ENCODE measurements at places on chromosomes 16 and 17.

DNA sequence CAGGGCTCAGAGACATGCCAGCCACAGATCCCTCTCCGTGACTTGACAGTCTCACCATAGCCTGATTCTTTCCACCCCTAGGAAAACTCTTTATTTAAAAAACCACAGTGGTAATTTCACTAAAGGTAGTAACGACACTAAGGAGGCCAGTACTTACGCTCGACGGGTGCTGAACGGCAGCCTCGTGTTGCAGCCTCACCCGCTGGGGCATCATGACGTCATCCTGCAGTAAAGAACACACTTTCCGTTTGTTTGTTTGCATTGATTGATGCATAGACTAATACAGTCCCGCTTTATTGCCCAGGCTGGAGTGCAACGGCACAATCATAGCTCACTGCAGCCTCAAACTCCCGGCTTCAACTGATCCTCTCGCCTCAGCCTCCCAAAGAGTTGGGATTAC lies 65.1 kb upstream of the METRNL start:
- DNase-seq = no peak

GRCh38 chr16:88703486-88704309 lies 2.5 kb downstream of the RNF166 start:
- peak; percentile 85 for DNase-seq

DNA sequence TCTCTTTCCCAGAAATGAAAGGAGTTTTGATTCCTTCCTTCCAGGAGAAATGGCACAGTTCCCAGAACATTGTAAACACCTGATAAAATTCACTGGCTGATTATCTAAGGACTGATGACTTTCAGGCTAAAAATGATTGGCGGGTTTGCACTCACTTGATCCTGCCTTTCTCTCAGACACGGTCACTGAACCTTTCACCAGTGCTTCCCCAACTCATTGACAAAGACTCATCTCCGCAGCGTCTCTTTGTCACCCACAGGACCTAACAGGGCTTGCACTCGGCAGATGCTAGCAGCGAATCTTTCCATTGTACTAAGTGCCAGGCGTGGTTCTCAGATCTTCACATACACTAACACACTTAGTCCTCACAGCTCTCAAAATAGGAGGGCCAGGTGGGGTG lies 7.3 kb upstream of the DHRS7C start:
- no peak for DNase-seq

- no peak for DNase-seq
These were observed 138.9 kb upstream of the CA10 start for GRCh38 chr17:52297230-52298010.

DNA sequence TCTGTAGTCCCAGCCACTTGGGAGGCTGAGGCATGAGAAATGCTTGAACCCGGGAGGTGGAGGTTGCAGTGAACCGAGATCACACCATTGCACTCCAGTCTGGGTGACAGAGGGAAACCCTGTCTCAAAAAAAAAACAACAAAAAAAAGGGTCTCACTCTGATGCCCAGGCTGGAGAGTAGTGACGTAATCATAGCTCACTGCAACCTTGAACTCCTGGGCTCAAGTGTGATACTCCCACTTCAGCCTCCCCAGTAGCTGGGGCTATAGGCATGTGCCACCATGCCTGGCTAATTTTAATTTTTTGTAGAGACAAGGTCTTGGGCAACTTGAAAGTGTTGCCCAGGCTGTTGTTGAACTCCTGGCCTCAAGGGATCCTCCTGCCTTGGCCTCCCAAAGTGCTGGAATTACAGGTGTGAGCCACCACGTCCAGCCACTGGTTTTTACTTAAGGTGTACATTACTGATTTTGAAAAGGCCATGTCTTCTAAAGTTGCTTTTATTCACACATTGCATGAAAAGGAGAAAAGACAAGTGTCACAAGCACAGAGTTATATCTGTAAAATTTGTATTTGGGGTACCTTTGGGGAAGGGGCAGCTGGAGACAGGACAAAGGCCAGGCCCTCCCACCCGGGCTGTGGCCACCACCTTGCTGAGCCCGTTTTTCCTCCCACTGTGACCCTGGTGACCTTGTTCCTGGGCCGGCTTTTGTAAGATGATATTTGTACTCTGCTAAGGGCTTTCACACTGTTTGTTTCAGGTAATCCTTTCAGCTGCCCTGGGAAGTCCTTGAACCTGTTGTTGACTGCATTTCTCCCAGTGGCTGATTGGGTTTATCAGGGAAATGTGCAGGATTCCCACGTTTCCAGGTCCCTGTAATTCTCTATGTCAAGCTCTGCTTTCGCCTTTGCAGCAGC lies 11.5 kb downstream of the GPT2 start:
- DNase-seq = no peak

DNA sequence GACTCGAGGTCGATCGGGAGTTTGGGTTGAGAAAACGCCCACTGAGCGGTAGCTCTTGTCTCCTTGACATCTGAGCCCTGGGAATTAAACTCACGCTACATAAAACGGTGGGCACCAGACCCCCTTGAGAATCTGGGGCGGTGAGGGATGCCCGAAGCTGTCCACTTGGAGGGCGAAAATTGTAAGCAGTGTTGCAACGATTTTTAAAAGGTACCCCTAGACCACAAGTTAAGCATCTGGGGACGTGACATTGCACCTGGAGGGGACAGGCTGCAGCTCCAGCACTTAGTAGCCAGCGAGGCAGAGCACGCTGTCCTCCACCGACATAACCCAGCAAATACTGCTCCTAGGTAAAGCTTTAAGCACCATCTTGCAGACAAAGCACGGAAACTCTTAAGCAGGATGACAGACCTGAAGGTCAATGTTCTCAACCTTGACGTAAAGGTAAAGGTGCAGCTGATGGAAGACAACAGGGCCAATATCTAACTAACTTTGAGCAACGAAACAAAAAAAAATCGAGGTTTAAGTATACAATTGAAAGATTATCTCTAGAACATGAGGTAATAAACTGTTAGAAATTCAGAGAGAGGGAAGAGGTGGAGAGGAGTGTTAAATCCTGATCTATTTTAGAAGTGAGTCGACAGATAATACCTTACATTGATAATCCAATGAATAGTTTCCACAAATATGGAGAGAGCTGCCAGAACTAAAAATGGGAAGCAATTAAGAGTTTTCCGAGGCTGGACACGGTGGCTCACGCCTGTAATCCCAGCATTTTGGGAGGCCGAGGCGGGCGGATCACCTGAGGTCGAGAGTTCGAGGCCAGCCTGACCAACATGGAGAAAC lies 921 bp upstream of the CDR2 start:
- DNase-seq = no peak

DNA sequence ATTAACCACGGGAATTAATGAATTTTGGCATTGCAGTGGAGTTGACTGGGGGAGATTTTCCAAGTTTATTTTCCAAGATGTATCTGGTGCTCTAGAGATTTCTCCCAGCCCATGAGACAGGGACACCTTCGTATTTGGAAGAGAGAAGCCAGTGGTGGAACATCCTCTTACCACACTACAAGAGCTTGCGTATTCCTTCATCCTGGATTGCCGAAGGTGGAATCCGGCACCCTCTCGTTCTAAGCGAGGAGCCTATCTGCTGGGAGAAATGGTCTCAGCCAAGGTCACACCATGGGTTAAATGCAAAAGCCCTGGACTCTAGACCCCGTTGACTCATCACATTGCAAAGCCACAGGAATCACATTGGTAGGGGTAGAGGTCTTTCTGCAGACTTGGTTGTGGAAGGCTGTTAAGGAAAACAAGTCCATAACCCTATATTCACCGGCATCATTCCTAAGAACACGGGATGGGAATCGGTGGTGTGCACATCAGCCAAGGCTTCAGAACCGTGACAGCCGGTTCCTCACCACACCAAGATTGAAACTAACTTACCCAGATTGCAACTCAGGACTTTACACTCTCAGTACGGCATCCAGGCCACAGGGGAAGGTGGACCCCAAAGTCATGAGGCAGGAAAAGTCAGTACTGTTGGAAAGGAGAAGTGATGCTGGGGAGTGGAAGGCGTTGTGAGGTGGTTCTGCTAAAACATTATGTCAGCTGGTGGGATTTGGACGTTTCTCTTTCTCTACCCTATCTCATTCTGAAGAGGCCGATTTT lies 259.8 kb downstream of the CPPED1 start:
- DNase-seq = no peak

DNA sequence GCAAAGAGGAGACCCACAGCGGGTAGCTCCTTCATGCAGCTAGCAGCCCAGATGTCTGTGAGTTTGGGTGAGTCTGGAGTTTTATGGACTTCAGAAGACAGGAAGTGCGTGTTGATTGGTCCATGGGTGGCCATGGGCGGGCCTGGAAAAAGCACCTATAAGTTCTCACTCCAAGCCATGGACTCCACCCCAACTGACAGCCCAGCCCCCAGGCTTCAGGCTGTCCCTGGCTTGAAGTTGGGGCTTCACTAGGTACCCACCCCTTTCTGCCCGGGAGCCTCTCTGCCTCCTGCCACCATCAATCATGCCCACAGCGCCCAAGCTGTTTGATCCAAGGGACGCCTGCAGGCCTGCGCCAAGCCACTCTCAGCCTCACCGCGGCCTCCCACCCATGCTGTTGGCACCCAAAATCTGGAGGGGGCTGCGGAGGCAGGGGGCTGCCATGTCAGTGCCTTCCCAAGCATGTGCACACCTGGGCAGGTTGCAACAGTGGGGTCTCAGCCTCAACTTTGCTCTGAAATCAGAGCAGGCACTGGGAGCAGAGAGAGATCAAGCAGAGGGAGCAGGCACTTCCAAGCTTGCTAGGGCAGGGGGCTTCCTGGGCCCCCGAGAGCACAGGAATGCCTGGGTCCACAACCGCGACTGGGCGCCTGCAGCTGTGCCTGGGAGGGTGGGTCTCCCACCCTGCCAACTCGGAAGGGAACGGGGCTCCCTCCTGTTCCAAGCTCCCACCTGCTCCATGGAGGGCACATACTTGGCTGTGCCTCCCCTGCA lies 1503.7 kb downstream of the CDH11 start:
- DNase-seq = no peak

- DNase-seq = no peak
These were observed 1.1 kb downstream of the SLC16A3 start for GRCh38 chr17:82229698-82230608.

GRCh38 chr17:13594310-13594709 lies 7.4 kb downstream of the HS3ST3A1 start:
- DNase-seq = no peak

- no peak for DNase-seq
These were observed 441.6 kb upstream of the HSBP1 start for GRCh38 chr16:83366228-83366627.

GRCh38 chr16:70663524-70664324 lies 17.4 kb downstream of the IL34 start:
- DNase-seq = no peak

GRCh38 chr16:7866144-7866543 lies 533.5 kb downstream of the RBFOX1 start:
- DNase-seq = no peak

GRCh38 chr16:63655846-63656245 lies 1466.0 kb downstream of the CDH11 start:
- no peak for DNase-seq

- DNase-seq = no peak
These were observed 134.4 kb downstream of the SNX11 start for GRCh38 chr17:48241770-48242497.

- DNase-seq = no peak
These were observed 667 bp downstream of the FSCN2 start for GRCh38 chr17:81528651-81529436.

- no peak for DNase-seq
These were observed 141.2 kb downstream of the WWOX start for GRCh38 chr16:78240459-78241222.

- peak; percentile 84 for DNase-seq
These were observed 20.6 kb downstream of the ADAM11 start for GRCh38 chr17:44779211-44780025.

DNA sequence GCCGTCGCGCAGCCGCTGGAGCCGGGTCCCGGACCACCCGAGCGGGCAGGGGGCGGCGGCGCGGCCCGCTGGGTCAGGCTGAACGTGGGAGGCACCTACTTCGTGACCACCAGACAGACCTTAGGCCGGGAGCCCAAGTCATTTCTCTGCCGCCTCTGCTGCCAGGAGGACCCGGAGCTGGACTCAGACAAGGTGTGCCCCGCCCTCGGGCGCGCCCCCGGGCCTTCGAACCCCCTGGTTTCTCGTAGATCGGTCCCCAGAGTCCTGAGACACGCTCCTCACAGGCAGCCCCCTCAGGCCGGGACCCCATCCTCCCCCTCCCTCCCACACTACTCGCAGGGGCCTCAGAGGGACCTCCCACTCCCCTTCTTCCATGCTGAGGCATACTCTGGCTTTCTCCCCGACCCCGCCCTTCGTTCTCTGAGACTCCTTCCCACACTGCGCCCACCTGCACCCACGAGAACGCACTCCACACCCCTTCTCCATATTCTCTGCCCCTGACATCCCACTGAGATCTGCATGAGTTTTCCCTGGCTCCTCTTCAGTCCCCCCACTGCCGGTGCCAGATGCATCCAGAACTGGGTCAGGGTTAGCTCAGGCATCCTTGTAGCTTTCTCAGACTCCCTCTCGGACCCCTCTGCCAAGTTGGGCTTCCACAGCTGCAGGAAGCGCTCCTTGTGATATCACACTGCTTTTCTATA lies 523 bp downstream of the KCTD2 start:
- no peak for DNase-seq

DNA sequence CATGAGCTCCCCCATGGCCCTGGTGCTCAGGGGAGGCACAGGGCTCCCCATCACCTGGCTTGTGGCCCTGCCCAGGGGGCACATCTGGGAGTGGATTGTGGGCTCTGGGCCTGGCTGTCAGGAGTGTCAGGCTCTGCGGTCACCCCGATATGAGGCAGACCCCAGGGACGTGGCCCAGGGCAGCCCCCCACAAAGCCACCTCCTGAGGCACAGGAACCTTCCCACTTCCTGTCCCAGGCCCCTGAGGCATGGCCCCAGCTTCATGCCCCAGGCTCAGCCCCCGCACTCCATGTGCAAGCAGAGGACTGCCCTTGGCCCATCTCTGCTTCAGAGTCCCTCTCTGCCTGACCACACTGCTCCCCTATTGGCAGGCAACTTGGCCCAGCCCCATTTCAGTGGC lies 160.3 kb downstream of the PCTP start:
- DNase-seq = no peak

GRCh38 chr17:17636272-17636885 lies 44.9 kb upstream of the PEMT start:
- DNase-seq = no peak

DNA sequence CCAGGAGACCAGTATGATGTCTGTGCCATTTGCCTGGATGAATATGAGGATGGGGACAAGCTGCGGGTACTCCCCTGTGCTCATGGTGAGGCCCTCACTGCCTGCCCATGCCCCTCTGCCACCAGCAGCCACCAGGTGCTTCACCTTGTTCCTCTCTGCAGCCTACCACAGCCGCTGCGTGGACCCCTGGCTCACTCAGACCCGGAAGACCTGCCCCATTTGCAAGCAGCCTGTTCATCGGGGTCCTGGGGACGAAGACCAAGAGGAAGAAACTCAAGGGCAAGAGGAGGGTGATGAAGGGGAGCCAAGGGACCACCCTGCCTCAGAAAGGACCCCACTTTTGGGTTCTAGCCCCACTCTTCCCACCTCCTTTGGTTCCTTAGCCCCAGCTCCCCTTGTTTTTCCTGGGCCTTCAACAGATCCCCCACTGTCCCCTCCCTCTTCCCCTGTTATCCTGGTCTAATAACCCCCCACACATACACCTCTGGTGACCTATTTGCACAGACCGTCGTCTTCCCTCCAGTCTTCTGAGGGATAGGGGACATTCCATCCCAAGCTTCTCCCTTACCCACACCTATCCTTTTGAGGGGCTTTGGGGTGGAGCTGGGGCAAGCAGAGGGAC lies 3.7 kb downstream of the PFN1 start:
- DNase-seq = no peak
